ENCODE measurements at places on chromosomes 12 and 14. TPM values are rescaled to one million over a fixed set of nuclear protein-coding genes. Genes with fewer than 3 reads are reported as not detected.

DNA sequence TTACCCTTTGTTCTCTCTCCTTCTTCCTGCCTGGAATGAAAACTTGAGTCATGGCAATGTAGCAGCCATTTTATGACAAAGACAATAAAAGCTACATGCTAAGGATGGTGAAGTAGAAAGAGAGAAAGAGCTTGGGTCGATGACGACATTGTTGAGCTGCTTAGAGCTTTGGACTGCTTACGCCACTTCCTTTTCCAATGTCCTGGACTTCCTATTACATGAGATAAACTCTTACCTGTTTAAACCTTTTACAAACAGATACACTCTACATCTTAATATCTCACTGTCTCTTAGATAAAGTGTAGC lies 70.1 kb downstream of the PEBP1 start:
- no peaks in the 10 kb centered on the region for H3K27me3 ChIP-seq
- DNase-seq, result no peak
- no peak overlapping the region for H3K4me3 ChIP-seq
- no peaks in the 10 kb centered on the region for H3K36me3 ChIP-seq
- H3K27ac ChIP-seq, result no peak overlapping the region

DNA sequence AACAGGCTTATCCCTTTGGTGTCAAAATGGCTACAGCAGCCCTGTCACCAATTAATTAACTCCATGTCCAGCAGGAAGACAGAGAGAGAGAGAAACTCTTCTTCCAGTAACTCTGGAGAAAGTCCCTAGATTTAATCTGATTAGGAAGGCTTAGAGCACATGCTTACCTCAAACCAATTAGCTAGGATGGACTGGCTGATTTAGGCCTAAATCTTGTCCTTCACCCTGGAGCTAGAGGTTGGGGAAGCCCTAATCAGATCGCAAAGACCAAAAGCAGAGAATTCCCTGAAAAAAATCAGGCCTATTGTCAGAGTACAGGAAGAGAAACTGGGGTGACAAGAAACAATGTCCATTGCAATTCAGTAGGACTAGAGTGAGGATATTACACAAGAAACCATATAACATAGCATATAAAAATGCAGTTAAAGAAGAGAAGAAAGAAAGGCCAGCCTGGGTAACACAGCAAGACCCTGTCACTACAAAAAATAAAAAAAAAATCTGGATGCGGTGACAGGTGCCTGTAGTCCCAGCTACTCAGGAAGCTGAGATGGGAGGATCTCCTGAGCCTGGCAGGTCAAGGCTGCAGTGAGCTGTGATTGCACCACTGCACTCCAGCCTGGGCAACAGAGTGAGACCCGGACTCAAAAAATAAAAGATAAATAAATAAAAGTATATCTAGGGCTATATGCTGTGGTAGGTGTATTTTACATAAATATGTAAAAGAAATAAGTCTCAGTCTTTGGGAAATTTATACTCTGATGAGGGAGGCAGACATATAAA lies 34.9 kb upstream of the TUBA1A start:
- no peak overlapping the region for H3K4me3 ChIP-seq
- no peaks in the 10 kb centered on the region for H3K36me3 ChIP-seq
- no peak for DNase-seq
- H3K4me1 ChIP-seq, result peaks cover 3% of the 10 kb centered on the region

- no peak for DNase-seq
- H3K27ac ChIP-seq, result no peak overlapping the region
- H3K4me1 ChIP-seq, result peaks cover 5% of the 10 kb centered on the region
- H3K27me3 ChIP-seq, result no peaks in the 10 kb centered on the region
- H3K4me3 ChIP-seq, result no peak overlapping the region
Observed at GRCh38 chr12:39605996-39606395, 13.6 kb downstream of the ABCD2 start.

GRCh38 chr12:118016424-118017264 lies at the start of gene RFC5:
TSS of gene RFC5 (plus strand) at chr12:118016703. CDS start at chr12:118016828, 125 bp downstream.
- H3K4me3 ChIP-seq, result peak within 1 kb of the TSS; percentile 86
- DNase-seq, result peak; percentile 93
- no peaks in the 10 kb centered on the region for H3K4me1 ChIP-seq
- H3K27ac ChIP-seq, result no peak within 1 kb of the TSS

GRCh38 chr14:66595394-66595793 lies 87.4 kb downstream of the GPHN start:
- H3K27ac ChIP-seq, result no peak overlapping the region
- DNase-seq, result no peak
- H3K4me1 ChIP-seq, result no peaks in the 10 kb centered on the region
- no peak overlapping the region for H3K4me3 ChIP-seq

GRCh38 chr12:114339626-114340025 lies 66.3 kb downstream of the TBX5 start:
- H3K27ac ChIP-seq, result no peak overlapping the region
- no peak overlapping the region for H3K4me3 ChIP-seq
- no peaks in the 10 kb centered on the region for H3K27me3 ChIP-seq
- no peak for DNase-seq

The ZDHHC22 gene
- total RNA-seq, result not detected

- H3K4me3 ChIP-seq, result no peak overlapping the region
- no peaks in the 10 kb centered on the region for H3K4me1 ChIP-seq
- no peaks in the 10 kb centered on the region for H3K36me3 ChIP-seq
- no peak for DNase-seq
- no peak overlapping the region for H3K27ac ChIP-seq
Observed at GRCh38 chr14:67887478-67887877, 67.9 kb downstream of the RAD51B start.

DNA sequence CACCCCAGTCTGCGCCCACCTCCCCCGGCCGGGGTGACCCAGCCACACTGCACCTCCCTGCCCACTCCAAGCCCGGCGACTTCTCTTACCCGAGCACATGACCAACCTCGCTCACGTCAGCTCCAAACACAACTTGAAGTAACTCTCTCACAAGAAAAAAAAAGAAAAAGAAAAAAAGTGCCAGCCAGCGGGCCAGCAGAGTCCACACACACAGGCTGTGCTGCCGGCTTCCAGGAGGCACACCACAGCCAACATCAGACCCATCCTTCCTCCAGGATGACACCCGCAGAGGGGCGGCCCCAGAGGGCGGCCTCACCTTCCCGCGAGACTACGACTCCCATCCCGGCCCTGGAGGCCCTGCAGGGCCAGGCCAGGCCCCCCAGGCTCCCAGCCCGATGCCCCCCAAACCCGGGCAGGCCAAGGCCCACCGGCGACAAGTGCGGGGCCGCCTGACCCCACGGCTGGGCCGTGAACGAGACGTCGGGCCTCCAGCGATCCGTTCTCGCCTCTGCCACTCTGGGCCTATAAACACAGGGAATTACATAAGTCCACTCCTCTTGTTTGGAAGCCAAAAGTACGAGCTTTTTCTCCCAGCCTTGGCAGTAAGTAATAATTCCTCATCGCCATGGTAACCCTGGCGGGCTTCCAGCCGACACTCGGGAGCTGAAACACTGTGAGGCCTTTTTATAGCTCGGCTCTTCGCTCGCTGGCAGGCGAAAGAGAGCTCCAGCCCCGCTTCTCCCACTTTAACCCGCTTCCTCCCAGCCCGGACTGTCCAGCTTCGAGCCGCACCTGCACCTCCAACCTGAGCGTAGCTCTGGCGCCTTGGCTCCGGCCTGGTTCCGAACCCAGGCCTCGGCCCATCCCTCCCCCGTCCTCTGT lies 49.1 kb downstream of the NCOR2 start:
- peak overlapping the region; percentile 71 for H3K4me3 ChIP-seq
- no peaks in the 10 kb centered on the region for H3K36me3 ChIP-seq
- peak; percentile 97 for DNase-seq
- H3K27me3 ChIP-seq, result no peaks in the 10 kb centered on the region
- H3K27ac ChIP-seq, result peak overlapping the region; percentile 97
- H3K4me1 ChIP-seq, result peaks cover 47% of the 10 kb centered on the region

The DCAF5 gene
- total RNA-seq, result 37.6 TPM

DNA sequence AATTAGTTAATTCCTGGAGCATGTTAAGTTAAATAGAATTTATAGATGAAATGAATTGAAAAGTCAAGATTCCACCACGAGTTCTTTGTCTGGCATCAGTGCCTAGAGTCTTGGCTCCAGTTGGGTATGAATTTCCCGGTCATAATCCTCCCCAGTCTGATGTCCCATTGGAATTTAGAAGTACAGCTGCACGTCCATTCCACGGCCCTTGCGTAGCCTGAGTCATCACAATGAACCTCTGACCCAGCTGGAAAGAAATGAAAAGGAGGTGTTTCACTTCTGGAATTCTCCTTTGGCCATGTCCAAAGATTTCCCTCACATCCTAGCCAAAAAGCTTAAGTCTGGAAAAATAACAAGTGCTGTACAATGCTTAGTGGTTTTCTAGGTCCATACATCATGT lies 122.7 kb downstream of the KICS2 start:
- no peaks in the 10 kb centered on the region for H3K27me3 ChIP-seq
- no peaks in the 10 kb centered on the region for H3K4me1 ChIP-seq
- no peak overlapping the region for H3K4me3 ChIP-seq
- DNase-seq, result no peak
- H3K36me3 ChIP-seq, result no peaks in the 10 kb centered on the region
- H3K27ac ChIP-seq, result no peak overlapping the region

DNA sequence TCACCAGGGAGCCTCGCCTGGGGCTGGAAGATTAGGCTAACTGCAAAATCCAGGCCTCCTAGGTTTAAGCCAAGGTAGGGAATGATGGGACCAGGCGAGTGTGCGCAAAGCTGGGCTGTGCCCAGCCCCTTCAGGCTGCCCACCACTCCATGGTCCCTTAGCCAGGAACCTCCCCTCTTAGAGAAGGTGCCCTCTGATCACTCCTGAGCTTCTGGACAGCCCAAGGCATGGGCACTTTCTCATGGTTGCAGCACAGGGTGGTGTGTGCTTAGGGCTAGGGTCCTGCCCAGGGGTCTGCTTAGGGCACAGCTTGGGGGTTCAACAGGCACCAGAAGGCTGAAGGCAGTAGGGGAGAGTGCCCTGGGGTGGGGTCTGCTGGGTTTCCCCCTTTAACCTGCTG lies 69.0 kb downstream of the PRIMA1 start:
- no peak overlapping the region for H3K4me3 ChIP-seq
- H3K27me3 ChIP-seq, result no peaks in the 10 kb centered on the region
- H3K36me3 ChIP-seq, result no peaks in the 10 kb centered on the region
- no peak for DNase-seq
- H3K4me1 ChIP-seq, result no peaks in the 10 kb centered on the region

- DNase-seq, result no peak
- H3K36me3 ChIP-seq, result no peaks in the 10 kb centered on the region
- H3K27ac ChIP-seq, result no peak overlapping the region
Observed at GRCh38 chr12:28578361-28578760, 388.1 kb downstream of the CCDC91 start.

The C1S gene
- total RNA-seq, result 715 TPM

The JKAMP gene
- total RNA-seq, result 75.1 TPM

The STAC3 gene
- total RNA-seq, result 0.56 TPM

DNA sequence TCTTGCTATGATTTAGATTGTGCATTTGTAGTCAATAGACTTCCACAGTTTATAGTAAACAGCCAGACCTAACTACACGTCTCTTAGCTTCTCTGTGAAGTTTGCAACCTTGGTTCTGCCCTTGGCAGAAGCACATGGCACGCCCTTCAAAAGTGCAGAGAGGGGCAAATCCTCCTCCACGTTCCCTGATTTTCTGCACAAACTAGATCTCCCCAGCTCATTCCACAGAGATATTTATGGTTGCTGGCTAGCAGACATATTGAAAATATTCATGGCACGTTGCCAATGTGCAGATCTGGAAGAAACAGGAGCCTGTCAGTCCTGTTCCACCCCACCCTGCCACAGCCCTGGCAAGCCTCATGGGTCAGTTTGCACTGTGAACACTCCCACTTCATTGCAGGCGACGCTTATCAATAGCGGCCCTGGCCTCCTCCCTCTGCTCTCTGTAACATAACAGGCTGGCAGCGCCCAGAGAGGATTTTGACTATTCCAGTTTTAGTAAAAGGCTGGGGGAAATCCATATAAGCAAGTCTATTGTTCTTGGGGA lies 6.5 kb upstream of the LGALS3 start:
- no peak for DNase-seq
- H3K36me3 ChIP-seq, result no peaks in the 10 kb centered on the region
- no peak overlapping the region for H3K27ac ChIP-seq
- H3K4me1 ChIP-seq, result peaks cover 52% of the 10 kb centered on the region
- H3K4me3 ChIP-seq, result no peak overlapping the region

DNA sequence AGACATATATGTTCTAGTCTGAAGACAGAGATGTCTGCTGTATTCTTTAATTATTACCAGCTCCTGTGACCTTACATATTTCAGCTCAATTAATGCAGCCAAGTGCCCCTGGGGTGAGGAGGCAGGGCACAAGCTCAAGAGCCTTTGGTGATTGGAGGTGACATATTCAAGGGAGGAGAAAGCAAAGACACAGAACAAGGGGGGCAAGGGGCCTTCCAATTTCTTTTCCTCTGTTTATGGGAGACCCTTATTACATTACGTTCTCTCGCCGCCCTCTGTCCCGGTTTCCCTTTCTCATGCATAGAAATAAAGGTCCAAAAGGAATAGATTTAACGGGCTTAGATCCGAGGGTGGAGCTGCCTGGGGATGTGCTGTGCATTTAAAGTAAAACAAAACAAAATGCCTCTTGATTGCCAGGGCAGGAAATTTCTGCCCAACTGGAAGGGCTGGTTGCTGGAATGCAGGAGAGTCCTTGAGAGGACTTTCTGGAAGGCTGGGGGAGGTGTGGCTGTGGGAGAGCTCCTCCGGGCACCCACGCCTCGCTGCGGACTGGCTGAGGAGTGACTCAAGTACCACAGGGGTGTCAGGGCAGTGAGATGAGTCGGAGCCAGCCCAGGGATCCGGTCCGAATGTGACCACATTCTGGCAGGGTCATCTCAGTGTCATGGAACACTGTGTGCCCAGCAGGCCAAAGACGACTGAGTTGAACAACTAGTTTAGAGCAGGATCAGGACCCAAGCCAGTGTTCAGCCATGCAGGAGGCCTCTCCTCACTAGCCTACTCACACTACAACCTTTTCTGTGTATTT lies 32.1 kb upstream of the GSG1 start:
- peak; percentile 38 for DNase-seq
- peaks cover 7% of the 10 kb centered on the region for H3K4me1 ChIP-seq
- no peaks in the 10 kb centered on the region for H3K27me3 ChIP-seq
- no peak overlapping the region for H3K27ac ChIP-seq
- H3K36me3 ChIP-seq, result no peaks in the 10 kb centered on the region
- no peak overlapping the region for H3K4me3 ChIP-seq

GRCh38 chr12:49777800-49778748 lies 36.7 kb downstream of the TMBIM6 start:
- H3K4me1 ChIP-seq, result peaks cover 4% of the 10 kb centered on the region
- H3K27ac ChIP-seq, result no peak overlapping the region
- no peak for DNase-seq
- H3K4me3 ChIP-seq, result no peak overlapping the region
